ENCODE measurements at places on chromosomes 2 and 18.

DNA sequence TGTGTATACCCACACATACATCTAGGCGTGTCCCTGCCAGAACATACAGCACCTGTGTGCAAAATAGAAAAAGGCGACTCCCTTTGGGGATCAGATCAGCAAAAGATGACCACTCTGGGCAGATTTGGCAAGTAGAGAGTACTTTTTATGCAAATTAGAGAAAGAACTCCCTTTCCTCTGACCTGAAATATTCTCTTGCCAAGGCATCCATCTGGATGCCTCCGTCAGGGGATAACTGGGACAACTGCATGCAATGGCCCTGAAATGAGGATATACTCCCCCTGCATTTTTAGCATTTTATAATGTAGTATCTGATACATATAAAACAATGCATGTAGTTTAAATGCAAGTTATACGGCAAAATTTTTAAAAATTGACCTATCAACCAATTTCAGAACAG is 247.7 kb downstream of the ICOS start:
- DNase-seq = no peak

- DNase-seq = no peak
These were observed 16.8 kb downstream of the KIF1A start for GRCh38 chr2:240803191-240803590.

DNA sequence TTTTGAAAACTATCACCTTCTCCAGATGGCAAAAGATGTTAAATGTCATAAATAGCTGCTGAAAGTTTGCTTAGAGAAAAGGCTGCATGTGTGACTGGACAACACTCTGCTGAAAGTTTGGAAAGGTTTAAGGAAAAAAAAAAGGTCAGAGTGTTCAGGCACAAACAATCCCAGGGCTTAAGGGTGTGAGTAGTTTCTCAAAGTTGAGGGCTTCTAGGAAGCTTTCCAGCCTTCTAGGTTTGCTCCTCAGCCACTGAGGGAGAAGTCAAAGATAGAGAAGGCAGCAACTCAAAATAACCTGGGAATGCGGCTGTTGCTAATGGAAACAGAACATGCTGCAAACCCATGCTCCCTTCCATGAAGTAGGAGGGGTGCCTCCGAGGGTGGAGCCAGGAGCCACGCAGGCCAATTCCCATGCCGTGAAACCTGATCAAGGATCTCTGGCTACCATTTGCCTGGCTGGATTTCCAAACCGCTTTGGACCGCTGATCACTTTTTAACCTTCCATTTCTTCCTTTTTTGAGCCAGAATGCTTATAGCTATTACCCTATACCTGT is 88.0 kb downstream of the TEX51 start:
- DNase-seq = peak; percentile 53

- DNase-seq = peak; percentile 68
These were observed 137.8 kb downstream of the PID1 start for GRCh38 chr2:229133155-229133772.

GRCh38 chr2:203579730-203580129 is 44.6 kb upstream of the RAPH1 start:
- DNase-seq = no peak

DNA sequence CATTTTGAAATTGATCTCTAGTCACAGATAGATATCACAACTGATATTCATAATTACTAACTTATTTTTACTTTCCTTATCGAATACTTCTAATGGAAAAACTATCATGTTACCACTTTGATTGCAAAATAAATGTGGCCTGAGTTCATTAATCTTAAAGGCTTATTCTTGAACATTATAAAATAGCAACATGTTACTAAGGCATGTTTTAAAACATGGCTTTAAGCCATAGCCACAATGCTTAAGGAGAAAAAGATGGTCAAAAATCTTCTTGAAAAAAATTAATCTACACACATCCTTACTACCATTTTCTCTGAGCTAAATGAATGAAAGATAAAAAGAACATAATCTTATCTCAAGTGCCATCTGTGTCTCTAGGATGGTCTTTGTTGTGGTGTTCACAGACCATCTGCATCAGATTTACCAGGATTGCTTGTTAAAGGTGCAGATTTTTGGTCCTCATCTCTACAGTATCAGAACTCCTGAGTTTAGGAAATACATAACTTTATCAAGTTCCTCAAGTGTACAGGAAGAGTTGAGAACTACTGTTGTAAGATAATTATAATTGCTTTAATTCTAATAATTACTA is 15.3 kb downstream of the MTX2 start:
- DNase-seq = no peak

GRCh38 chr2:80303909-80304837 is at the start of gene LRRTM1:
TSS of gene LRRTM1 (minus strand) at chr2:80304752. CDS start at chr2:80303819, 933 bp downstream.
- DNase-seq = peak; percentile 78

GRCh38 chr18:58657494-58657893 is 13.8 kb upstream of the MALT1 start:
- DNase-seq = no peak

Measured in Ammon's horn (tissue), 1 donor.